Right renal pelvis (tissue), 4 donors: ENCODE measurements at places on chromosomes 2 and 18. TPM values are rescaled to one million over a fixed set of nuclear protein-coding genes. Genes with fewer than 3 reads are reported as not detected.

GRCh38 chr18:42980426-42980825, 135.1 kb downstream of the RIT2 start:
- DNase-seq = no peak

DNA sequence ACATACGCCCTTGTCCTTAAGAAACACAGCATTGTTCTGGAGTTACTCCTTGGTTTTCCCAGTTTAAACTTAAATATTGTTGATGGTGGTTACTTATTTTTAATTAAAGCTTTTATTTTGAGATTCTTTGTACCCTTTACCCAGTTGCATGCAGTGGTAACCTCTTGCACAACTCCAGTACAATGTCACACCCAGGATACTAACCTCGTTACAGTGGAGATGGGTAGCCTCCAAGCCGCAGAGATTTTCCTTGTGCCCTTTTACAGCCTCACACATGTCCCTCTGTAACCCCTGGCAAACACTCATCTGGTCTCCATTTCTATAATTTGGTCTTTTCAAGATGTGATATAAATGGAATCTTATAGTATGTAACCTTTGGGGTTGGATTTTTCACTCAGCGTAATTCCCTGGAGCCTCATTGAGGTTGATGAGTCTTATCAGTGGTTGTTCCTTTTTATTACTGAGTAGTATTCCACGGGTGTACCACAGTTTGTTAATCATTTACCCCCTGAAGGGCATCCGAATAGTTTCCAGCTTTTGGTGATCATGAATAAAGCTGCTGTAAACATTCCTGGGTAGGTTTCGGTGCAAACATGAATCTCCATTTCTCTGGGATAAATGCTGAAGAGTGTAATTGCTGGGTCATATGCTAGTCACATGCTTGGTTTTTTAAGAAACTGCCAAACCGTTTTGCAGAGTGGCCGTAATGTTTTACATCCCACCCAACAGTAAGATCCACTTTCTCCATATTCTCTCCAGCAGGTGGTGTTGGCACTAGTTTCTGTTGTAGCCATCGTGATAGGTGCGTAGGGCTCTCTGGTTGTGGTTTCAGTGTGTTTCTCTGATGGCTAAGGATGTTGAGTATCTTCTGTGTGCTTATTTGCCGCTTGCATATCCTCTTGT, 68.6 kb downstream of the DGKD start:
- no peak for DNase-seq

DNA sequence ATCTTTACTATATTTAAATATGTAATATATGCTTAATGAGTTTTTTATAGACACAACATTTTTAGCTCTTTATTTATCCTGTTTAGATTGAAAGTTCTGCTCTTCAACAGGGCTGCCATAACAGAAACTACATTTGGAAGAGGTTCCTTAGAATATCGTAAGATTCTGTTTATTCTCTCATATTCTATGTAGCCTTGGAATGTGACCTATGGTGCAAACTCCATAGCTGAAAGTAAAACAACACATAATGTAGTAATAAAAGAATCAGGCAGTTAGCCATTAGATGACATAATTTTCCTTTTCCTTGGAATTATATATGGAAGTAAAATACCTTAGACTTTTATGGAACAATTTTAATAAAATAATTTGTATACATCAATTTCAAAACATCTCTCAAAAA, 91.3 kb downstream of the ZNF804A start:
- no peak for DNase-seq

- no peak for DNase-seq
These were observed 67.9 kb downstream of the SETBP1 start for GRCh38 chr18:44748582-44748981.

DNA sequence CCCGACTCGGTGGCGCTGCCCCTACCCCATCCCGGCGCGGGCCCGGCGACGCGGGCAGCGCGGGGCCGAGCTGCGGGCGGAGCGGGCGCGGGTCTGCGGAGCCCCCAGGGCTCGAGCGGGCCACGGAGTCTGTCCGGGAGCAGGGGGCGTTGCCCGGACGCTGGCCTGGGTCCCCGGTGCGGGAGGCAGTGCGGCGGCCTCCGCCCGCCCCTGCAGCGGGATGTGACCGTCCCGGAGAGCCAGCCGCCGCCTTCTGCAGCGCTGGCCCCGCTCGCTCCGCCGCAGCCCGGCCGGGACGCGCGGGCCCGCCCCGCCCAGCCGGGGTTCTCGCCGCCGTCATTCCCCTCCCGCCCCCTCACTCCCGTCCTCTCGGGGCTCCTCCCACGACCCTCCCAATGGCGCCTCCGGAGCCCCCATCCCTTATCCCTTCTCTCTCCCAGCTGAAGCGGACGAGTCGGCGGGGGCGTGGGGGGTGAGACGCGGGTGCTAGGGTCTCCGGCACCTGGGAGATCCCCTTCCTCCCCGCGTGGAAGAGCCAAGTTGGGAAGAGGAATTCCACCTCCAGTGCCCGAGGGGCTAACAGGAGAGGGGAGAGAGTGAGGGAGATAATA, at the start of gene FNDC4:
Gene FNDC4 (minus strand): TSS at position 257 of the 611 bp plus-strand sequence. CDS start 521 bp downstream, outside the sequence.
- DNase-seq = no peak

- no peak for DNase-seq
These were observed 852.2 kb downstream of the LRRTM4 start for GRCh38 chr2:76669966-76670465.

- no peak for DNase-seq
These were observed 14.0 kb upstream of the COL6A3 start for GRCh38 chr2:237427769-237428506.

- DNase-seq = peak; percentile 8
These were observed 632.4 kb downstream of the NYAP2 start for GRCh38 chr2:226031647-226032501.

DNA sequence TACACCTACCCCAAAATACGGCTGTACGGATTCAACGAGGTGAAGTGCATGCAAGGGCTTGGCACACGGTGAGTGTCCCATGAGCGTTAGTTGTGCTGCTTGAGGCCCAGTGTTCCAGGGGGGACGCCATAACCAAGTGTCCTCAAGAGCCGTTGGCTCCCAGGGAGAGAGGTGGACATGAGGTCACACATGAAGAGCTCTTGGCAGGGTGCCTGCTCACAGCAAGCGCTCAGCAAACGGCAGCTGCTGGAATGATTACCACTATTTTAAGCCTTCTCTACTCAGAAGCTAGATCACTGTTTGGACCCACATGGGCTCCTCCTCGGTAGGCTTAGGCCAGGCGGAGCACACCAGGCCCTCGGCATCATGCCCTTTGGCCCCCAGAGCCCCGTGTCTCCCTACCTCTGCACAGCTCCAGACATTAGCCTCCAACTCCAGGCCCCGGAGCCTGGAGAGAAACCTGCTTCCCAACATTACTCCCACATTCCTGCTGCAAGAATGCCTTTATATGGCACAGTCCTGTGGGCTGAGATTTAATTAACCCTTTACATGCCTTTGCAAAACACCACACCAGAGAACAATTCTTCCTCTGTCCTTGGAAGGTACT, 68.4 kb upstream of the PPP1CB start:
- DNase-seq = no peak

GRCh38 chr2:109680523-109681297, 66.5 kb downstream of the SOWAHC start:
- no peak for DNase-seq

GRCh38 chr2:1625281-1626001, 118.9 kb downstream of the PXDN start:
- DNase-seq = no peak

DNA sequence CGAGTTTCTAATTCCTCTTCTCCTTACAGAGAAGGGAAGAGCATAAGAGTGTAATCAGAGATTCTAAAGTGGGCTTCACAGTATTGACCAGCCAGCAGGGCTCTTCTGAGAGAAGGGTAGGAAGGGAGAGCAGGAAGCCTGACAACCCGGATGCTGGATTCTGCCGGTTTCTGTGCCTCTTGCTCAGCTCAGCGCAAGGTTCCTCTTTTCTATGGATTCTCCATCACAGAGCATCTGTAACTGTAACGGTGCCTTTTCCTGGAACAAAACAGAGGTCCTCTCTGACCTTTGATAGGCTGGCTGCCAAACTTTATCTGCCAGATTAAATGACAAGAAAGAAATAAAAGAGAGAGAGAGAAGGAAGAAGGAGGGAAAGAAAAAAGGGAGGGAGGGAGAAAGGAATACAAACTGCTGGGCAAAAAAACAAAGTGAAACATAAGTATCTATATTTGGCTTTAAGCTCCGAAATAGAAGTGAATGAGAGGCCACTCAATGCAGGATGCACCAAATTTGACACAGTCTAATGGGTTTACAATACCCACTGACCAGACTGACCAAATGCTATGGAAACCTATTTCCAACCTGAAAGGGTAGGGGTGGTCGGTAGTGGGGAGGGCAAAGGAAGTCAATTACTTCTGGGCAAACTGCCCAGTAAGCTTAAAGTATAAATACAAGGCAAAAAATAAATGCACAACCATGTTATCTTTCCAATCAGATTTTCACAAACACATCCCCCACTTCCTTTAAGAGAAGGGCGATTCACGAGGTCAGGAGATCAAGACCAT, 59.2 kb downstream of the PIEZO2 start:
- no peak for DNase-seq

- DNase-seq = no peak
These were observed 105.4 kb upstream of the SCN1A start for GRCh38 chr2:166233244-166233643.

GRCh38 chr18:63025251-63026090, 294.1 kb downstream of the BCL2 start:
- no peak for DNase-seq

DNA sequence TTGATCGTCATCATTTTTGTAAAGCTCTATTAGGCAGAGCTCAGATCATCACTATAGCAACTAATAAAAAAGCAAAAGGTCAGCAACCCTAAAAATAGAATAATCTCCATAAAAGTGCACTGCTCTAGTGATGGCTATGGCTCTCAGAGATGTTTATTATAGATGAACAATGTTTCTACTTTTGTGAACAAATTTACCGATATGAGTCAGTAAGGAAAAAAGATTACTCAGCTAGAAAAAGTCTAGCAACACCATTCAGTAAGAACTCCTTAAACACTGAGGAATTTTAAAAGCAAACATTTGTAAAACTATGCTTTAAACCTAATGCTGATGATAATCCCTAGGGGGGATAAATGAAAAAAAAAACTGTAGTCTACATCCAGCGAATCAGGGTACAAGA, 69.6 kb downstream of the ACVR1C start:
- no peak for DNase-seq

DNA sequence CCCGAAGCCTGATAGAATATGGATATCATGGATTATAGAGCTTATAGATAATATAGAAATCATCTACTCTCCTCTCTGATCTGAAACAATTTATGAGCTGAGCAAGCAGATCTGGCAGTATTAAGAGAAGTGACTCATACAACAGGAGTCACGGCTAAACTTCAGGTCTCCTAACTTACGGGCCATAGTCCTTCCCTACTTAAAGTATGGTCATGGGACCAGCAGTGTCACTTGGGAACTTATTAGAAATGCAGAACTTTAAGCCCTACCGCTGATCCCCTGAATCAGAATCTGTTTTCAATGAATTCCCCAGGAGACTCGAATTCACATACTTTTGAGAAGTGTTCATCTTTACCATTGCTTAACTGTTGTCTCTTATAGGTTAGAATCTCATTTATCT, 195.7 kb upstream of the FANCL start:
- DNase-seq = no peak

GRCh38 chr2:54723996-54724559, 616 bp downstream of the EML6 start:
- no peak for DNase-seq

DNA sequence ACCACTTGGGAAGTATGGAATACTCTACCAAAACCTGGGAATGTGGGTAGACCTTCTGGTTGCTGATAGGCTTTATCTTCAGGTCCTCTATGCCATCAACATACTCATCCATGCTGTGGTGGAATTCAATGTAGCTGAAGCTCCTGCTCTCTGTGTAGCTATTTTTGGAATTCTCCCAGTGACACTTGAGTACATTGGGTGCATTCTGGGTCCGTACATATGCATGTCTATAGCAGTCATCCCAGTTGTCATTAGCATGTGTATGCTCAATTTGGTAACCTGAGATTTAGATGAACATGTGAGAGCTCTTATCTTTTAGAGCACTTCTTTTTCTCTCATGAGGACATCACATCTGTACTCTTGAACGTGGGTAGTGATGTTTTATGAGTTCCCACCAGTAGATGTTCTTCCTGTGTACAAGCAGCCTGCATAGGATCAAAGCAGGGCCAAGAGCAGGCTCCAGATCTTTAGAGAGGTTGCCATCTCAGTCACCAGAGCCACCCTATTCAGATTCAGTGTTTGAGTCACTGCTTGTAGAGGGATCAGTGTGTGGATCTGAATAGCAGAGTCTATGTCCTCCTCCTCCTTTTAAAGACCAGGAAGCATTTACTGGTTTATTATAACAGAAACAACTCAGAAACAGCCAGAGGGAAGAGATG, 65.9 kb downstream of the MGAT5 start:
- DNase-seq = no peak

DNA sequence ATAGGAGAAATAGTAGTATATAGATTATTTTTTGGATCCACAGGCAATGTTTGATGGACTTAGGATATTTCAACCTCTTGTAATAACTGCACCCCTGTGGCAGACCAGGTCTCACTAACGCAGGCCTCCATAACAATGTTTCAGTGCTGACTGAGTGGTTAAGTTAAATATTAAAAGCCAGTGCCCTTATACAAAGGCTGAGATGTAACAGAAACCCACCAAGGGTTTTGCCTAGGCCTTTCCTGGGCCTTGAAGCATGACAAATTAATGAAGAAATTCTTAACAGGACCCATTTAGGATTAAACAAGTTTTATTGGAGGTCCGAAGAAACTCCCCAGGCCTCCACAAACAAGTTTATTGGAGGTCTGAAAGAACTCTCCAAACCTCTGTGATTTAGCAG, 1.6 kb upstream of the SUCLG1 start:
- no peak for DNase-seq

The UGT1A7 gene
- not detected for polyA plus RNA-seq

The DPYSL5 gene
- polyA plus RNA-seq = 8.5 TPM

The TUBB6 gene
- 61.1 TPM for polyA plus RNA-seq

The FSHR gene
- polyA plus RNA-seq = not detected

The GDF7 gene
- polyA plus RNA-seq = 5.1 TPM

The MATN3 gene
- 3.3 TPM for polyA plus RNA-seq

The DAW1 gene
- polyA plus RNA-seq = 0.55 TPM

The IL36B gene
- polyA plus RNA-seq = not detected

The PLCL1 gene
- 22.5 TPM for polyA plus RNA-seq

The ST6GAL2 gene
- 18.3 TPM for polyA plus RNA-seq

The KLHL41 gene
- 1.1 TPM for polyA plus RNA-seq
